ENCODE measurements at places on chromosomes 1 and 21. TPM values are rescaled to one million over a fixed set of nuclear protein-coding genes. Genes with fewer than 3 reads are reported as not detected.

DNA sequence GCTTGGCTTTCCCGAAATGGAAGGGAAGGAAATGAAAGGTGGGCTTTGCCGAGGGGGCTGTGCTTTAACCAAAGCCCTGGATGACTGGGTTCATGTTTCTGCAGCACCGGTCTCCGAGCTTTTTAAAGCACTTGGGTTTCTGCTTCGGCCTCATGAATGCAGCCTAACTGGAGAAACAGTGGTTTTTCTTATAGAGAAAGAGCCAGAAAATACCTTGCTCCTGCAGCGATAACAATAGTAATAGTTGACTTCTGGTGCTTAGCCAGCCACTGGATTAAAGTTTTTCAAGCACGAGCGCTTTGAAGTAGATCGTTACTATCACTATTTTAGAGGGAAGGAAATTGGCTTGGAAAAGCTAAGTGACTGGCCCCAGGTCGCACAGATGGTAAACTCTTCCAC, 500 bp upstream of the DOCK7 start:
- DNase-seq = no peak

- no peak for DNase-seq
Observed at GRCh38 chr1:54835970-54836369, 34.8 kb upstream of the TTC22 start.

DNA sequence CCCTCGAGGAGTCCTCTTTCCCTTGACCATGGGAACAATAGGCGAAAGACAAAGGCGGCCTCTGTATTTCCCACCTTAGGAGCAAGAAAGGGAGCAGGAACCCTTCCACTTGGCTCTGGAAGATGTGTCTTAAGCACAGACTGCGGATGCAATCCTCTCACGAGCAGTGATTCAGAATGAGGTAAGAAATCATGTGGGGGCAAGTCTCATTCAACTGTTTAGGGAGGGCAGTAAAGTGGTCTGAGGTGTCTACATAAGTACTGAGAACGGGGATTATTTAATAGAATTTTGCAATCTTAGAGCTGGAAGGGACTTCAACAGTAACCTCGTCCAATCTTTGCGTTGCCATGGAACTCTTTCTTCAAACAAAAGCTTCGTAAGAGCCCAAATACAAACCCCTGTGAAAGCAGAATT, 1.6 kb upstream of the DYRK3 start:
- DNase-seq = no peak

- DNase-seq = no peak
Observed at GRCh38 chr1:206097381-206097780, 19.8 kb downstream of the AVPR1B start.

DNA sequence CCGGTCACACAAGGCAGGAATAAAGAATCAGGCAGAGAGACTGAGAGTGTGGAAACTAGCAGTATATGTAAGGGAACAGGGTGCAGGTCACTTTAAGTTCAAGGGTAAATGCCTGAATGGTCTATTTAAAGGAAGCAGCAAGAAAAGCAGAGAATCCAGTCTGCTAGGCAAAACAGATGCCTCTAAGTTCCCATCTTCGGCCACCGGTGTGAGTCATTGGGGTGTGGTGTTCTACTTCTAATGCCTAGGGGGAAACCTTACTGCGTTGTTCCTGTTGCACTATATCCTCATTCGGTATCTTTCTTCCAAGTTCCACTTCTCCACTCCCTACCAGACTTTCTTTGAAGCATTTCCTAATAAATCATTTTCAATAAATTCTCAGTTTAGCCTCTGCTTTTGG, 259.9 kb downstream of the HHIPL2 start:
- no peak for DNase-seq

- DNase-seq = no peak
Observed at GRCh38 chr1:208357644-208358507, 113.7 kb upstream of the PLXNA2 start.

DNA sequence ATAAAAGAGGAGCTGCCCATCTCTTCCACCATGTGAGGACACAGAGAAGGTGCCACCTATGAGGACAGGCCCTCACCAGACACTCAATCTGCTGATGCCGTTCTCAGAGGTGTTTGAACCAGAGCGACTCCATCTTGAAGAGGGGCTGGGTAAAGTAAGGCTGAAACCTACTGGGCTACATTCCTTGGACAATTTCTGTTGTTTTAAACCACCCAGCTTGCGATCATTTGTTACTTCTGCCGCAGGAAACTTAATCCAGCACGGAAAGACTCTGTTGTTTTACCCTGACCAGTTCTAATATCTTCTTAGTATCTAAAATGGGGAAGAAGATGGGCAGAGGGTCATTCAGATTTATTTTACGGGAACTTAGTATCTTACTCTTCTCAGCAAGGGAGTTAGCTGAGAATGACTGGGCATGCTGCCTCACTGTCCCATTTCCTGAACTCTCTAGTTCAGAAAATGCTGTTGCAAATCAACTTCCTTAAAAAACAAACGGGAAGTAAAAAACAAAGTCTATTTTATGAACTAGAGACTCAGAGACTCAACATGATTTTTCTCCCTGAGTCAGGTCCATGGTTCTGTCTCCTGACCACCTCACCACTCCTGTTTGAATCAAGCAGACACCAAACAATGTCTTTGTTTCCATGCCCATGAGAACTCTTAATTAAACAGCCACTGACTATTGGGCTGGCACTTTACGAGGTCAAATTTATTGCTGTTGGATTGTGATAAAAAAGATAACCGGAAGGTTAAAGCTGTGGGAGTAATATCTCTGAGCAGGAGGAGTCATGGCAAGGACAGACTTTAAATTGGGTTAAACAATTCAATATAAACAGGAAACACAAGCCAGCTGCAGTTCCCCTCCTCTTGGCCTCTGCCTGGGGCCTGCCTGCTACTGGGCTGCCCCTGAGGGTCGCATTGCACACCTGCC, 23.8 kb upstream of the IFNAR1 start:
- DNase-seq = no peak

DNA sequence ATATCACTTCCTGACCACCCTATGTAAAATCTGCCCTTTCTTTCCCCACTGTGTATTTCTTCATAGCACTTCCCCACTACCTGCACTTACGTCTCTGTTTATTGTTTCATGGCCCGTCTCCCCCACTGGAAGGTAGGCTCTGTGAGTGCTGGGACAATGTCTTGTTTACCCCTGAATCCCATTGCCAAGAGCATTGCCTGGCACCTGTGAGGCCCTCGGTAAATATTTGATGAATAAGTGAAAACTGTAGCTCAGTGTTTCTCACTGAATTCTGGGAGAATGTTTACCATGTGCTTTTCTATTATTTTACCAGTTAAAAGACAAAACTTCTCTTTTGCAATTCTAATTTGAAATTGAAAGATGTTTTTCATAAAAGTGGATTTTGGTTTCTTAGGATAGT, 11.8 kb downstream of the NFASC start:
- DNase-seq = no peak

GRCh38 chr1:233544304-233544703, 69.6 kb upstream of the KCNK1 start:
- no peak for DNase-seq

DNA sequence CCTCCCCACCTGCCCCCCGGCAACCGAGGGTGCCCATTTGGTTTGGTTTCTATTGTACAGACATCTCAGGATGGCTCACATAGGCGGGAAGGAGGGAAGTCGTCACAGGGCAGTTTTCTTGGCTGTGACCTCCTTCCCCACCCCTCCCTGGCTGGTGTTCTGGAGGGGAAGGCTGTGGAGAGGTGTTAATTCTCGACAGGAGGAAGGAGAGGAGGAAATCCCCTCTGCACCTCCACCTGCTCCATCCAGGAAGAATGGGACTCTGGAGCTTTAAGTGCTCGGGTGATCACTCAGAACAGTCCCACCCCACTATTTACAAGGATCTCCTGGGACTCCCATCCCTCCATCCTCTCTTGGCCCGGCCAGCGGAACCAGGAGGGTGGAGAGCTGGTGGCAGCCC, 7.6 kb downstream of the MEX3A start:
- no peak for DNase-seq

Gene TAL1
- total RNA-seq = not detected

DNA sequence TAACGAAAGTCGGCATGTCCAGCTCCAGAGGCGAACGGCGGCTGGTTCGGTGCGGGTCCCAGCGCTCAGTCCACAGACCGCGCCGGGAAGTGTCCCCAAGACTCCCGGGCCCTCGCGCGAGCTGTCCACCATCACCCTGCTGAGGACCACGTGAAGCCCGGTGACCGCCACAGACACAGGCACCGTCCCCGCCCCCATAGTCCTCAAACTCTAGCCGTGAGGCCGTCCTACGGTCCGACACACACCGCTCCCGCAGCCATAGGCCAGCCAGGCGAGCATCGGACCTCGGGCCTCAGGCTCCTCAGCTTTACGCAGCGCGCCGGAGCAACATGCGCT, 535 bp downstream of the SETD4 start:
- peak; percentile 70 for DNase-seq

GRCh38 chr1:77832901-77833300, 53.5 kb downstream of the MIGA1 start:
- no peak for DNase-seq

GRCh38 chr1:234782105-234782751, 172.2 kb upstream of the IRF2BP2 start:
- DNase-seq = no peak

DNA sequence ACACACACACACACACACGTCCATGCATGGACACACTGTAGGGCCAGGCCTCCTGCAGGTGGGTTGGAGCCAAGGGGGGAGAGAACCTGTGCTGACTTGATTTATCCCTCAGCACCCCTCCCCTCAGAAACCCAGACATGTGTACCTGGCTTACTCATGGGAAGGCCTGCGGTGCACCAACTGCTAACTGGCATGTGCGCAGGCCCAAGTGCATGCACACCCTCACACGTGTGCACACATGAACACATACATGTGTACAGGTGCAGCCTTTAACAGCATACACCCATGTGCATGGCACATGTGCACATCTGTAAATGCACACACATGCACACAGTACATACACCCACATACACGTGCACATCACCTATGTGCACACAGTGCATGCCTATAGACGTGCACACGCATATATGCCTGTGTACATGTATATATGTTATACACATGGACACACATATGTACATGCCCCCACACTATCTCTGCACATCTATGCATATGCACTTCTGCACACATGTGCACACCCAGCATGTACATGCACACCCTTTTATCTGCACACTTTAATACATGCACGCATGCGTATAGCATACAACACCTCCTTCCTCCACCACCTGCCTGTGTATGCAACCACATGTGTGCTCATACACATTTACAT, 67.5 kb downstream of the TRIM11 start:
- no peak for DNase-seq

Gene CLCA4
- not detected for total RNA-seq

- no peak for DNase-seq
Observed at GRCh38 chr1:154137888-154138287, 17.0 kb downstream of the NUP210L start.

Gene APCS
- total RNA-seq = not detected

DNA sequence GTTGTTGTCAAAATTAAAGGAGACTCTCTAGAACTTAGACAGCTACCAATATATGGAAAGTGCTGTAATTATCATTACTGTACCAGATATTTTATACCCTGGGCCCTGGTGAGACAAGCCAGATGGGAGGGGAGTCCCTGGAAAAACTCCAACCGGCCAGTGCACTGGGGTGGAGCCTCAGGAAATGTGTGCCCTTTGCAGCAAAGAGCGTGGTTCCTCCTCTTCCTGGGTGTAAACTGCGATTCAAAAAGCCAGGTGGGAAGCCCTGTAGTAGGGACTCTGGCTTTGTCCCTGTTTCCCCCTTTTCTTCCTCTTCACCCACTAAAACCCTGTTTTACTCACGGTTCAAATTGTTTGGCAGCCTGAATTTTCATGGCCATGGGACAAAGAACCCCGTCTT, 812.3 kb downstream of the PLA2G4A start:
- no peak for DNase-seq

Gene RGS13
- total RNA-seq = not detected

GRCh38 chr1:119662034-119662437, 14.0 kb upstream of the ZNF697 start:
- no peak for DNase-seq

Gene PPM1J
- total RNA-seq = 17.5 TPM

GRCh38 chr1:156616463-156616862, 2.8 kb upstream of the HAPLN2 start:
- DNase-seq = no peak

DNA sequence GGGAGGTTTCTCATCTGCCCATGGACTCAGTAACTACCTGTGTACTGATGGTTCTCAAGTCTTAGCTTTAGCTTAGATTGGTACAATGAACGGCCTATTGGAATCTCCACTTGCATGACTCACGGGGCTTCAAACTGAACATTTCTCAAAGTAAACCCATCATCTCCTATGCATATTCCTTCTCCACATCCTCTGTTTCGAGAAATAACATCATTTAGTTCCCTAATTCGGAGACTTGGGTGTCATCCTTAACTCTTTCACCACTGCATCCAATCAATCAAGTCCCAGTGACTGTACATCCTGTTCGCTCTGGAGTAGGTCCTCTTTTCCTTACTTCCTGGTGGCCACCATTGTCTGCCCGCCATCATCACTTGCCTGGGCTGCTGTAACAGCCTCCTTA, 55.8 kb downstream of the LGR6 start:
- DNase-seq = no peak

DNA sequence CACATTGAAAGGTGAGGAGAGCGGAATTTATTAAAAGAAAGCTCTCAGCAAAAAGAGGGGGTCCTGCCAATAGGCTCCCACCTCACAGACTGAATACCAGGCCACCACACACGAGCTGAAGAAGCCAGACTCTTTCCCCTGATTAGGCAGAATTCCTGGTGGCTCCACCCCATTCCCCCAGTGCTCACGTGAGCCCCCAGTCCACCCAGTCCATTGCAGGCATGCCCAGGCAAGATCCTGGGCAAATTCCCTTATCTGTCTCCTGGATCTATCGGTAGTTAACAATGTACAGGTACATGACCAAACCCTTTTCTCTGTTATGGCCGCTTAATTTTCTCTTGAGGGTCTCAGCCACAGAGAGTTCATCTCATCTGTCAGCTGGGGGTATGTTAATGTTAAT, 54.6 kb upstream of the BTG3 start:
- no peak for DNase-seq

DNA sequence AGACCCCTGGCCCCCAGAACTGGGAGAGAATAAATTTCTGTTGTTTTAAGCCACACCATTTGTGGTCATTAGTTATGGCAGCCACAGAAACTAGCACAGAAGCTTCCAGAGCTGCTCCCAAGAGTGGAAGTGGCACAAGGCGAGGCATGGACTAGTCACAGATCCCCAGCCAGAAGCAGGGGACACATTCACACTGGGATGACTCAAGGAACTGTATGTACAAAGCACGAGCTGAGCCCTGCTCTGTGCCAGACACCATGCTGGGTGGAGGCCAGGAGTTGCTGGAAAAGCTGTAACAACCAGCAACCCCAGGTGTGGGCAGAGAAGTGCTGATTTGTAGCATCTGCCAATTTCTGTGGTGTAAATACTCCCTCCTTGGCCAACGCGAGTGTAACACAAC, 55.6 kb downstream of the TCP10L start:
- no peak for DNase-seq

- DNase-seq = no peak
Observed at GRCh38 chr21:31184459-31184858, 146.2 kb upstream of the KRTAP19-8 start.

- DNase-seq = no peak
Observed at GRCh38 chr1:77620273-77620672, 62.2 kb downstream of the ZZZ3 start.

Gene RGS7
- total RNA-seq = 3.0 TPM

- no peak for DNase-seq
Observed at GRCh38 chr21:44442266-44443125, 12.8 kb upstream of the LRRC3 start.

Gene HFM1
- 0.99 TPM for total RNA-seq

- DNase-seq = no peak
Observed at GRCh38 chr1:231855361-231855760, 228.8 kb downstream of the DISC1 start.

- no peak for DNase-seq
Observed at GRCh38 chr1:201505503-201505890, 1.4 kb downstream of the CSRP1 start.

Gene RPS8
- total RNA-seq = 2,407 TPM
